Skeletal muscle cell (primary cell): ENCODE measurements at places on chromosomes 12 and 14.

- DNase-seq = no peak
Measured at GRCh38 chr12:65663648-65664047, 160.6 kb upstream of the HMGA2 start.

GRCh38 chr12:122918827-122919226, 22.9 kb upstream of the VPS37B start:
- DNase-seq = no peak

- DNase-seq = no peak
Measured at GRCh38 chr12:39081910-39082309, 176.5 kb upstream of the CPNE8 start.

GRCh38 chr14:71514941-71515919, 417.0 kb upstream of the RGS6 start:
- no peak for DNase-seq

GRCh38 chr12:69475237-69475975, 5.2 kb downstream of the FRS2 start:
- DNase-seq = no peak

GRCh38 chr12:51971679-51972421, 20.4 kb downstream of the ACVR1B start:
- DNase-seq = no peak

GRCh38 chr14:24938593-24938992, 111.4 kb downstream of the STXBP6 start:
- DNase-seq = no peak
